ENCODE measurements at places on chromosomes 5 and 9.

DNA sequence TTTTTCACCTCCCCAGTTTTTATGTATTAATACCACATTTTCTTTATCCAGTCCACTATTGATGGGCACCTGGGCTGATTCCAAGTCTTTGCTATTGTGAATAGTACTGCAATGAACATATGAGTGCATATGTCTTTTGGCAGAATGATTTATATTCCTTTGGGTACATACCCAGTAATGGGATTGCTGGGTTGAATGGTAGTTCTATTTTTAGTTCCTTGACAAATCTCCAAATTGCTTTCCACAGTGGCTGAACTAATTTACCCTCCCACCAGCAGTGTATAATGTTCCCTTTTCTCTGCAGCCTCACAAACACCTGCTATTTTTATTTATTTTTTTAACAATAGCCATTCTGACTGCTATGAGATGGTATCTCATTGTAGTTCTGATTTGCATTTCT, 340.2 kb downstream of the ADAMTS6 start:
- H3K4me1 ChIP-seq, result peaks cover 9% of the 10 kb centered on the region
- H3K4me3 ChIP-seq, result no peak overlapping the region
- no peaks in the 10 kb centered on the region for H3K36me3 ChIP-seq
- no peak for DNase-seq
- H3K27ac ChIP-seq, result no peak overlapping the region

DNA sequence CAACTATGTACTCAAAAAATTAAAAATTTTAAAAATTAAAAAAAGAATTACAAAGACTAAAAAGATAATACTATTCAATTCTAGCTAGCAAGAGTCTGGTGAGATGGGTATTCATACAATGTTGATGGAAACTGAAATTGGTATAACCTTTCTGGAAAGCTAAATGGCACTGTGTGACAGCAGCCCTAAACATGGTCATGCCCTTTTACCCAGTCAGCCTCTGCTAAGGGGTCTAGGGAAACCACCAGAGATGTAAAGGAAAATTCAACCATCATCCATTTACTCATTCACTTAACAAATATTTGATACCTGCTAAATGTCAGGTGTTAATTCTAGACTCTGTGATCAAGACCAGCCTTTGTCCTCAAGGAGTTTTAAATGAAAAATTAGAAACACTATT, 29.3 kb downstream of the IL31RA start:
- DNase-seq, result no peak
- H3K4me1 ChIP-seq, result peaks cover 6% of the 10 kb centered on the region
- no peak overlapping the region for H3K27ac ChIP-seq

DNA sequence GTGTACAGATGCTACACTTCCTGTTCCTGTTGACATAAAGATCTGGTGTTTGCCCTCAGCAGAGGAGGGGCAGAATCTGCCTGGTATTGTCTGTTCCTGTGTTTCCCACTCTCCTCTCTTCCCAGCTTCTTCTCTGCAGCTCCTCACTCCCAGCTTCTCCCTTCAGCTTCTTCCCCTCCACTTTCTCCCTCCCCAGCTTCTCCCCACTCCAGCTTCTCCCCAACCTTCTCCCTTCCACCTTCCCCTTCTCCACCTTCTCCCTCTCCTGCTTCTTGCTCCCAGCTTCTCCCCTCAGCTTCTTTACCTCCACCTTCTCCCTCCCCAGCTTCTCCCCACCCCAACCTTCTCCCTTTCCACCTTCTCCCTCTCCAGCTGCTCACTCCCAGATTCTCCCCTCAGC, 148.9 kb upstream of the IRX2 start:
- H3K4me1 ChIP-seq, result no peaks in the 10 kb centered on the region
- DNase-seq, result no peak
- no peak overlapping the region for H3K4me3 ChIP-seq
- no peaks in the 10 kb centered on the region for H3K27me3 ChIP-seq
- H3K36me3 ChIP-seq, result no peaks in the 10 kb centered on the region
- H3K27ac ChIP-seq, result no peak overlapping the region

- DNase-seq, result no peak
- no peaks in the 10 kb centered on the region for H3K27me3 ChIP-seq
- no peak overlapping the region for H3K4me3 ChIP-seq
- H3K36me3 ChIP-seq, result peaks cover 5% of the 10 kb centered on the region
- H3K27ac ChIP-seq, result no peak overlapping the region
These were observed 12.5 kb downstream of the COMMD10 start for GRCh38 chr5:116097301-116097700.

DNA sequence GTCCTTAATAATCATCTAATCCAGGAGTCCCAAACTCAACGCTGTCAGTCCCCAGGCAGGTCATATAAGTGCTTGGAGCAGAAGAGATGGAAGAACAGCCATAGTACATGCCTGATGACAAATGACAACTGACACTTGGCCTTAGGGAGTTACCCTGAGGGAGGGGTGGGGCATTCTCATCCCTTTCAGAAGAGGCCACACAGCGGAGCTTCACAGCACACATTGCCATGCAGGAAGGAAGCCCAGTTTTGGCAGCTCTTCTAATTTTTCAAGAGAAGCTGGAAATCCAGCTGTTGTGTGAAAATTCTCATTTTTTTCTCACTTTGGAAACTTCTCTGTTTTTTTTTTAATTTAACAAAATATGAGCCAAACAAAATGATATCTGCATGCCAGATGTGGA, 89.0 kb downstream of the ASTN2 start:
- H3K27me3 ChIP-seq, result no peaks in the 10 kb centered on the region
- H3K36me3 ChIP-seq, result no peaks in the 10 kb centered on the region
- no peak for DNase-seq
- no peak overlapping the region for H3K4me3 ChIP-seq
- H3K4me1 ChIP-seq, result no peaks in the 10 kb centered on the region

- no peak overlapping the region for H3K27ac ChIP-seq
- no peak for DNase-seq
- H3K27me3 ChIP-seq, result no peaks in the 10 kb centered on the region
- H3K4me3 ChIP-seq, result no peak overlapping the region
- H3K36me3 ChIP-seq, result no peaks in the 10 kb centered on the region
These were observed 128.0 kb downstream of the RFX3 start for GRCh38 chr9:3397766-3398165.

DNA sequence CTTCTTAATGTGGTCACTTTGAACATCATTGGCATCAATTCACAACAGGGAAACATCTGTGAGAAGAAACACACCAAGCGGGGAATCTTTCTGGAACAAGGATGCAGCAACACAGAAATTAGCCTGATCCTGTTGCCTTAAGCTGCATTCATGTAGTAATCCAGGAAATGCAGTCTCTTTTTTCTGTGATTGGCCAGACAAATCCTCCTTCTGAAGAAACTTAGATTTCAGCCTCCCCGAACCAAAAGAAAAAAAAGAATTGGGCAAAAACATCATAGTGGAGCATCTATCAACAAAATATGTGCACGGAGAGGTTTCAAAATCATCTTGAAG, 7.2 kb upstream of the XPA start:
- no peaks in the 10 kb centered on the region for H3K36me3 ChIP-seq
- H3K4me3 ChIP-seq, result no peak overlapping the region
- H3K4me1 ChIP-seq, result peaks cover 32% of the 10 kb centered on the region
- no peak for DNase-seq
- H3K27ac ChIP-seq, result peak overlapping the region; percentile 72

DNA sequence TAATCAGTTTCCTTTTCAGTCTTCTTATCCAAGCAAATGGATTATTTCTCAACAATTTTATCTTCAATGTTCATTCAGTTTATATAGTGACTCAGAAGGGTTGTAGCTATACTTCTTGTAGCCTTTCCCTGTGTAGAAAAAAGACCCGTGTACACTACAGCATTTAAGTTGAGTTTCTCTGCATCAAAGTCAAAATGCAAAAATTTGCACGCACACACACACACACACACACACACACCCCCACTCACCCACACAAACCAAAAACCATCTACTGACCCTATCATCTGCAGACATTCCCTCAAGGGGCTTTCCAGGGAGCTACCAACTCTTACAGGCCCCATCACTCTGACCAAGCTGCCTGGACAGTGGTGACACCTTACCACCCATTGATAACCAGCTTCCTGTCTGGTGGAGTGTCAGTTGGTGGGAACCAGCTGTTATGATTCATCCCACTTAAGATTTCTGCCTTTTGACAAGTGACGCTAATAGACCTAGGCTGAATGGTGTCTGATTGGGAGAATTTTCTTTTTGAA, 12.2 kb upstream of the ELL2 start:
- no peaks in the 10 kb centered on the region for H3K36me3 ChIP-seq
- no peak for DNase-seq
- no peaks in the 10 kb centered on the region for H3K4me1 ChIP-seq
- no peak overlapping the region for H3K27ac ChIP-seq
- no peaks in the 10 kb centered on the region for H3K27me3 ChIP-seq
- no peak overlapping the region for H3K4me3 ChIP-seq

DNA sequence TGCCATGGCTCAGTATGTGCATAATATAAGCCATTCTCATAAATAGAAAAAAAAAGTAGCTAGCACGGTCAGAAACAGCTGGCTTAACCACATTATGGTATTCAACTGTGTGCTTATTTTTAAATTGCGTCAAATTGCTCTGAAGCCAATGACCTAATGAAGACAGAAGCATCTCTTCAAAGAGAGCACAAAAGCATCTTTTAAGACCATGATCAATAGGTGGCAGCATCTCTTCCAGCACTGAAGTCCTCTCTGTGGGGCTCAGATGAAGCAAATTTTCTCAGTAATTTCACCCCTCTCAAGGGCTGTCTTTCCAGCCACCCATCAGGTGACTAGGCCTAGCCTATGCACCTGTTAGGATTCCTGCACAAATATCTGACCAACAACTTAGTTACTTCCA, 251.4 kb downstream of the GLIS3 start:
- H3K27me3 ChIP-seq, result no peaks in the 10 kb centered on the region
- H3K4me3 ChIP-seq, result no peak overlapping the region
- no peaks in the 10 kb centered on the region for H3K4me1 ChIP-seq

GRCh38 chr9:6226696-6227095, 11.1 kb downstream of the IL33 start:
- no peak overlapping the region for H3K27ac ChIP-seq
- no peak overlapping the region for H3K4me3 ChIP-seq
- peaks cover 34% of the 10 kb centered on the region for H3K4me1 ChIP-seq
- peak; percentile 11 for DNase-seq
- H3K36me3 ChIP-seq, result no peaks in the 10 kb centered on the region

GRCh38 chr9:77457916-77458592, 190.1 kb downstream of the GNA14 start:
- H3K36me3 ChIP-seq, result no peaks in the 10 kb centered on the region
- peak; percentile 40 for DNase-seq
- peaks cover 2% of the 10 kb centered on the region for H3K27me3 ChIP-seq
- no peaks in the 10 kb centered on the region for H3K4me1 ChIP-seq
- H3K4me3 ChIP-seq, result no peak overlapping the region

DNA sequence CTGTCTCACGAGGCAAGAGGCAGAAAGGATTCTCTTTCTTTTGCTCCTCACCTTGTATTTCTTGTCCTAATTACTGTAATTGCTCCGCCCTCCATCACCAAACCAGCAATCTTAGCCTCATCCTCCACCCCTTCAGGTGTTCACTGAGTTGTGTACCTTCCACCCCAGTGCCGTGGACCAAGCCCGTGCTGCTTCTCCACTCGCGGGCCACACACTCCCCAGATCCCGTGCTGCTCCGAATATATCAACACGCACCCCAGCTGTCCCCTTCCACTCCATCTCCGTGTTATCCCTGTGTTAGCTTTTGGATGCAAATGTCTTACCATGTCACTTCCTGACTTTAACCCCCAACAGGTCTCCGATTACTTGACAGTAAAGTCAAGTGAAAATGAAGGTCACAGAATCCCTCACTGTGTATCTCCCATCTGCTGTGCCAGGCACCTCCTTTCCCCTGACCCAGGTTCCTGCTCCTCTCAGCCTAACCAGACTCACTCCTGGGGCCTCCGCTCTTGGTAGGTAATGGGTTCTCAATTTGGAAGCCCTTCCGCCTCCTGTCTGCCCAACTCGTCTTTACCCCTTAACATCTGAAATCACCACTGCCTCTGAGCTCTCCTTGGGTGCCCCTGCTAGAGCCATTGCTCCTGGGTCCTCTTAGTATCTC, 320.2 kb downstream of the MED10 start:
- H3K27me3 ChIP-seq, result no peaks in the 10 kb centered on the region
- H3K36me3 ChIP-seq, result no peaks in the 10 kb centered on the region
- DNase-seq, result no peak
- no peak overlapping the region for H3K27ac ChIP-seq
- H3K4me1 ChIP-seq, result no peaks in the 10 kb centered on the region

- H3K4me3 ChIP-seq, result no peak overlapping the region
- no peaks in the 10 kb centered on the region for H3K36me3 ChIP-seq
- H3K27me3 ChIP-seq, result no peaks in the 10 kb centered on the region
These were observed 103.5 kb downstream of the NPR3 start for GRCh38 chr5:32814620-32815019.

GRCh38 chr5:79487251-79487650, 26.7 kb downstream of the HOMER1 start:
- H3K27me3 ChIP-seq, result no peaks in the 10 kb centered on the region
- H3K36me3 ChIP-seq, result no peaks in the 10 kb centered on the region
- H3K4me3 ChIP-seq, result no peak overlapping the region

DNA sequence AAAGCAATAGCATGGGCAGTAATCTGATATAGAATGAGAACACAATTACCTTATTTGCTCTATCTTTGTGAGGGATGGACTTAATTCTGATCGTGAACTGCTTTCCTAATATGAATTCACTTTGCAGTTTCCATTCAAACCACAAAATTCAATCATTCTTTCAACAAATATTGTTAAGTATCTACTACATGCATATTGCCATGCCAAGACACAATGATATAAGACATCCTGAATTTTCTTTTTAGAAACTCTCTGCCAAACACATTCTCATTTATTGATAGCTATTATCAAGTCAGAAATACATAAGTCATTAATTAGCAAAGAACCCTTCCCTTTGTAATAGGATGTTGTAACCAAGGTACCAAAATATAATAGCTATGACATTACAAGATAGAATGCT, 121.6 kb upstream of the TARS1 start:
- H3K27me3 ChIP-seq, result no peaks in the 10 kb centered on the region
- no peak for DNase-seq
- peaks cover 23% of the 10 kb centered on the region for H3K4me1 ChIP-seq
- no peak overlapping the region for H3K27ac ChIP-seq
- no peak overlapping the region for H3K4me3 ChIP-seq

DNA sequence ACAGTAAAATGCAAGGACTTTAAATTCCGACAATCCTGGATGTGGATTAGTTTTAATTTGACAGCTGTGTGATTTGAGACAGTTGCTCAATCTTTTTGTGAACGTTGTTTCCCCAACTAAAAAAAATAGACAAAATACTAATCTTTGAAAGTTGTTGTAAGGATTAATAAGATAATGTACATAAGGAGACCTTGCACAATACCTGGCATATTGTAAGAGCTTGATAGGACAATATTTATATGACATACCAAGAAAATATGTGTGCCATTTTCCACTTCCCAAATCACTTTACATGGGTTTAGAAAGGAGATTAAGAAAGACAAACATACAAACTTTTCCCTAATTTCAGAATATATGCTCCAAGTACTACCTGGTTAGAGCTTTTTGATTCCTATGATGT, 25.3 kb downstream of the ARRDC3 start:
- peaks cover 9% of the 10 kb centered on the region for H3K4me1 ChIP-seq
- no peak overlapping the region for H3K27ac ChIP-seq
- H3K4me3 ChIP-seq, result no peak overlapping the region
- H3K36me3 ChIP-seq, result no peaks in the 10 kb centered on the region

Measured in keratinocyte (primary cell).